ENCODE measurements at places on chromosomes 11 and 22. TPM values are rescaled to one million over a fixed set of nuclear protein-coding genes. Genes with fewer than 3 reads are reported as not detected.

The SMIM35 gene
- total RNA-seq = not detected

The SLC5A12 gene
- not detected for total RNA-seq

The RPUSD4 gene
- 40.0 TPM for total RNA-seq

The RIC3 gene
- total RNA-seq = 11.7 TPM

The TLCD5 gene
- total RNA-seq = 8.4 TPM

The ADORA2A gene
- 4.3 TPM for total RNA-seq

The MMP1 gene
- total RNA-seq = not detected

The RAG2 gene
- not detected for total RNA-seq

The PKNOX2 gene
- total RNA-seq = 9.1 TPM

The CASP12 gene
- 0.22 TPM for total RNA-seq

The CADM1 gene
- total RNA-seq = 42.4 TPM

The GSTT2 gene
- total RNA-seq = not detected

The PTS gene
- 31.4 TPM for total RNA-seq

The KLHDC7B gene
- not detected for total RNA-seq

The LGR4 gene
- total RNA-seq = 32.7 TPM

The GVQW3 gene
- 1.9 TPM for total RNA-seq

The NPTXR gene
- total RNA-seq = 19.7 TPM
